Naive thymus-derived CD4-positive, alpha-beta T cell (primary cell): ENCODE measurements at places on chromosomes 6 and 20. TPM values are rescaled to one million over a fixed set of nuclear protein-coding genes. Genes with fewer than 3 reads are reported as not detected.

The BCAS4 gene
- 24.1 TPM for polyA plus RNA-seq

The PXMP4 gene
- polyA plus RNA-seq = 9.1 TPM

- H3K27ac ChIP-seq = no peak overlapping the region
- H3K27me3 ChIP-seq = no peaks in the 10 kb centered on the region
- no peak for DNase-seq
Observed at GRCh38 chr6:125597411-125598253, 151.8 kb upstream of the HEY2 start.

DNA sequence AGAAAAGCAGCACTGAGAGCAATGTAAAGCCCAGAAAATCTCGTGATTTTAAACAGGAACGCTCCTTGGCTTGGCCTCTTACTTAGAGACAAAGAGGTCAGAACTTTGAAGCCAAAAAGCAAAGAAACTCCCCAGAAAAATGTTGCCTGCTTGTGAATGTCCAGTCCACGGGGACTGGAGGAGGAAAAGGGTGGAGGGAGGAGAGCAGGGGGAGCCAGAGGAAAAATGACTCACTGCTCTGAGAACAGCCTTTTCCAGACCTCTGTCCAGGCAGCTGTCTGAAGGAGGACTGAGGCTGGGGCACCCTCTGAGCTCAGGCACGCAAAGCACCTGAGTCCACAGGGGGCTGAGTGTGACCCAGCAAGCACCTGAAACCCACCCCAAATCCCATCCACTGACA lies 64.7 kb downstream of the TRAM2 start:
- H3K4me3 ChIP-seq = no peak overlapping the region
- peaks cover 5% of the 10 kb centered on the region for H3K36me3 ChIP-seq
- H3K27me3 ChIP-seq = no peaks in the 10 kb centered on the region
- no peak overlapping the region for H3K27ac ChIP-seq

- no peaks in the 10 kb centered on the region for H3K27me3 ChIP-seq
- no peak overlapping the region for H3K27ac ChIP-seq
- H3K4me1 ChIP-seq = no peaks in the 10 kb centered on the region
- H3K36me3 ChIP-seq = no peaks in the 10 kb centered on the region
Observed at GRCh38 chr6:166456395-166457156, 73.8 kb upstream of the MPC1 start.

DNA sequence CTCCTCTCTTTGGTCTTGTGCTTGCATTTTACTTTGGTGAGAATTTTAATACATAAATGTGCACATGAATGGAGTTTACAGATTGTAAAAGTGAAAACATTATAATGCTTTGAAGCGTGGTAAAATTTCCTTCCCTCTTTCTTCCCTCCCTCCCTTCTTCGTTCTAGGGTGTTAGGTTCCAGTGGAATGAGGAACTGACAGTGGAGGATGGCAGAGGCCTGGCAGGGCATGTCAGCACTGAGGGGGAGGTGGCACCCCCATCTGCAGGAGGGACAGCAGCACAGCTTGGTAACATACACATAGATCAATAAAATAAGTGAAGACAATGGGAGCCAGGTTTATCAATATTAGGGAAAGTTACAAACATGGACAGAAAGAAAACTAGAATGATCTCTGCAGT lies 47.5 kb downstream of the RNASET2 start:
- no peak overlapping the region for H3K27ac ChIP-seq
- no peaks in the 10 kb centered on the region for H3K27me3 ChIP-seq
- no peaks in the 10 kb centered on the region for H3K36me3 ChIP-seq
- H3K4me1 ChIP-seq = peaks cover 9% of the 10 kb centered on the region
- no peak for DNase-seq

DNA sequence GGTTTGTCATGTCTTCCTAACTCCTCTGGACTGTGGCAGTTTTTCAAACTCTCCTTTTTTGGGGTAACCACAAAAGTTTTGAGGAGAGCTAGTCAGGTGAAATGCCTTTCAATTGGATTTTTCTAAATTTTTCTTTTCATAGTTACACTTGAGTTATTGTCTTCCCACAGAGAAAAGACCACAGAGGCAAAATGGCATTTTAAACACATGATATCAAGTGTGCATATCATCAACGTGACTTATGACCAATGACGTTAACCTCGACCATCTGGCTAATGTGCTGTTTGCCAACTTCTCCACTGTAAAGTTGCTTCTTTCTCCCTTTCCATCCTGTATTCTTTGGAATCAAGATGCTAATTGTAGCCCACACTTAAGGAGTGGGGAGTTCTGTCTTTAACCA lies 41.3 kb upstream of the SNAP25 start:
- H3K27me3 ChIP-seq = peaks cover 2% of the 10 kb centered on the region
- no peak for DNase-seq
- no peaks in the 10 kb centered on the region for H3K4me1 ChIP-seq
- no peak overlapping the region for H3K4me3 ChIP-seq
- no peak overlapping the region for H3K27ac ChIP-seq

DNA sequence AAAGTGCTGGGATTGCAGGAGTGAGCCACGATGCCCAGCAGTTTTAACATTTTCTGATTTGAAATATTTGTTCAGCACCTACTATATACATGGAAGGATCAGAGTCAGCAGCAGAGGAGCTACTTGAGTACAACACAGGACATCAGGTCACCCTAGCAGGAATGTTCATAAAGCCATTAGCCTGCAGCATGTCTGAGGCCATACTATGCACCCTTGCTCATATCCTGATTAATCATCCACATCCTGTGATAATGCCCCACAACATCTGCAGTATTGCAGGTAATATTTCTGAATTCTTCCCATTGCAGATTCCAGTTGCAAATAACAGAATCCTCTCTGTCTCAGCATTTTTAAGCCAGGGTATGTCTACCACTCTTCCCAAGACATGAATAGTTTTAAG lies 171.0 kb upstream of the PRND start:
- H3K27me3 ChIP-seq = no peaks in the 10 kb centered on the region
- no peaks in the 10 kb centered on the region for H3K36me3 ChIP-seq

The CDSN gene
- not detected for polyA plus RNA-seq

The OARD1 gene
- 55.8 TPM for polyA plus RNA-seq

DNA sequence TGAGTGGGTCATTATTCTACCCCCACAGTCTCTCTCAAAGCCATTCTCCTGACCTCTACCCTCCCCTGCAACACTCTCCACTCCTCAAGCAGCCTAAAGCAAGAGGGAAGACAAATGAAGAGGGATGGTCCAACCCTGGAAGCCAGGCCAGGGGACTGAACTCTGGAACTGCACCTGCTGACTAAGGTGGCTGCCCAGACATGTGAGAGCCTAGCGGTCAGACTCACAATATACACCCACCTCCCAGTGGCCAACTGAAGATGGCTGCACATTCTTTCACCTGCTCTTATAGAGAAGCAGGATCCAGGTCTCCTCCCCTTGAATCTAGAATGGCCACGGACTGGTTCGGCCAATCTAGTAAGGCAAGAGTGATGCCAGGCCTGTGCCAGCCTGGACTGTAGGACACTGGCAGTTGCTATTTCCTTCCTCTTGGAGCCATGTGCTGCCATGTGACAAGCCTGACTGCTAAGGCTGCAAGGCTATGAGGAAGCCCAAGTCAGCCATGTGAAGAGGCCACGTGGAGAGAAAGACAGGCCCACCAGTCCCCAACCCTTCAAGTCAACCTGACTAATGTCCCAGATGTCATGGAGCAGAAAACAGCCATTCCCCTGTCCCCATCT lies 31.8 kb downstream of the ACSS1 start:
- no peak for DNase-seq
- H3K4me3 ChIP-seq = no peak overlapping the region
- H3K27me3 ChIP-seq = no peaks in the 10 kb centered on the region

- no peaks in the 10 kb centered on the region for H3K36me3 ChIP-seq
- no peak for DNase-seq
- H3K27ac ChIP-seq = no peak overlapping the region
- H3K4me3 ChIP-seq = no peak overlapping the region
- H3K4me1 ChIP-seq = no peaks in the 10 kb centered on the region
Observed at GRCh38 chr6:106972500-106972899, 2.0 kb downstream of the CD24 start.

DNA sequence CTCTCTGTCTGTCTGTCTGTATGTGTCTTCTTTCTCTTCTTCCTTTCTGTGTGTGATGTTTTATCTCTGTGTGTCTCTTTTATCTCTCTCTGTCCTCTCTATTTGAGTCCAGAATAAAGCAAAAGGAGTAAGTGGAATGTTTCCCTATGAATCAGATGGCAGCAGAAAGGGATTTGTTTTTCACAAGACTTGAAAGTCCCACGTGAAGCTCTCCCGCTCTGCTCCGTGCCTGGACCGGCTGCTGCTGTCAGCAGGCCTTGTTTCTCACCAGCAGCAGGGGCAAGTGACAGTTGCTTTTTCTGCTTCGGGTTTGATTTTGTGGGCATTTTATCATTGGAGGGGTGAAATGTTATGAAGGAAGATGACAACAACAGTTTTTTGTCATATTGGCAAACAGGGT lies 212.7 kb downstream of the PACRG start:
- no peak overlapping the region for H3K4me3 ChIP-seq
- H3K27ac ChIP-seq = no peak overlapping the region
- DNase-seq = no peak
- no peaks in the 10 kb centered on the region for H3K36me3 ChIP-seq
- H3K4me1 ChIP-seq = no peaks in the 10 kb centered on the region

- H3K36me3 ChIP-seq = no peaks in the 10 kb centered on the region
- H3K27me3 ChIP-seq = no peaks in the 10 kb centered on the region
- no peak overlapping the region for H3K27ac ChIP-seq
- DNase-seq = no peak
- no peak overlapping the region for H3K4me3 ChIP-seq
Observed at GRCh38 chr6:157635388-157636244, 187.4 kb upstream of the SNX9 start.

DNA sequence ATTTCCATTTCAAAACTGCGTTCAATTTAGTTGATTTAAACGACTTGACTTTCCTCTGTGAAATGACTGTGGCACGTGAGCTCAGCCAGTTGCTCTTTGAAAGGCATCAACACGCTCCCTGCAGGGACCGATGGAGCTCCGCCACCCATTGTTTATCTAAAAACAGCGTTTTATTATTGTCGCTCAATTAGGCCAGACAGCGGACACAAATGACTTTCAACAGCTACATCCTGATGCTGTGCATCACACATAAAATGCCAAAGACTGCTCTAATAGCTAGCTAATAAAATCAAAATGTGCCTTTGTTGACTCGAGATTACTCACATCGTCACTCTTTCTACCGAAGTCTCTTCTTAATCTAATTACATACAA lies 332.5 kb downstream of the CD83 start:
- no peak overlapping the region for H3K4me3 ChIP-seq
- no peaks in the 10 kb centered on the region for H3K36me3 ChIP-seq
- H3K27me3 ChIP-seq = no peaks in the 10 kb centered on the region
- H3K4me1 ChIP-seq = peaks cover 39% of the 10 kb centered on the region
- no peak for DNase-seq
- H3K27ac ChIP-seq = no peak overlapping the region

- no peaks in the 10 kb centered on the region for H3K36me3 ChIP-seq
- H3K4me3 ChIP-seq = no peak overlapping the region
- peaks cover 15% of the 10 kb centered on the region for H3K4me1 ChIP-seq
- no peak for DNase-seq
Observed at GRCh38 chr20:52047811-52048764, 143.5 kb downstream of the ZFP64 start.

DNA sequence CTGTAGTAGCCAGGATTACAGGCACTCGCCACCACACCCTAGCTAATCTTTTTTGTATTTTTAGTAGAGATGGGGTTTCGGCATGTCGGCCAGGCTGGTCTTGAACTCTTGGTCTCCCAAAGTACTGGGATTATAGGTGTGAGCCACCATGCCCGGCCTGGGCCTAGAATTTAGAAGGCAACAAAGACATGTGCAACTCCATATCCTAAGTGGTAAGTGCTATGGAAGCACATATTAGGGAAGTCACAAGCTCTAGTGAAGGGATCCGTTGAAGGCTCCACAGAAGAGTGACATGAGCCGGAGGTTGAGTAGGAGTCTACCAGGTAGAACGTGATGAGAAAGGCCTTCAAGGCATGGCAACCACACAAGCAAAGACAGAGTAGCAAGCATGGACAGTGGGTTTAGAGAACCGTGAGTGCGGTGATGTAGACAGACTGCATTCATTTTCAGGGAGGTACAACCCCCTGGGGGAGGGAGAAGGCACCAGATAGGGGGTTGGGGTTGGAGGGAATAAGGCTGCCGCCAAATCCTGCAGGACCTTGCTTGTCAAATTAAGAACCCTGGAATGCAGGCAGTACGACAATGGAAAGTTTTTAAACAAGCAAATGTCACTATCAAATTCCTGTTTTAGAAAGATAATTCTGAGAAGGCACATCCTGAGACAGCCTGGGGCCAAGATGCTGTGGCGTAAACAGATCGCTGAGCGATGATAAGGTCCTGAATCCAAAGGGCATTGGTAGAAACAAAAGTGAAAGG lies 50.2 kb downstream of the ARHGAP18 start:
- no peak for DNase-seq
- H3K27me3 ChIP-seq = no peaks in the 10 kb centered on the region
- H3K36me3 ChIP-seq = no peaks in the 10 kb centered on the region
- H3K27ac ChIP-seq = no peak overlapping the region
- H3K4me1 ChIP-seq = no peaks in the 10 kb centered on the region

DNA sequence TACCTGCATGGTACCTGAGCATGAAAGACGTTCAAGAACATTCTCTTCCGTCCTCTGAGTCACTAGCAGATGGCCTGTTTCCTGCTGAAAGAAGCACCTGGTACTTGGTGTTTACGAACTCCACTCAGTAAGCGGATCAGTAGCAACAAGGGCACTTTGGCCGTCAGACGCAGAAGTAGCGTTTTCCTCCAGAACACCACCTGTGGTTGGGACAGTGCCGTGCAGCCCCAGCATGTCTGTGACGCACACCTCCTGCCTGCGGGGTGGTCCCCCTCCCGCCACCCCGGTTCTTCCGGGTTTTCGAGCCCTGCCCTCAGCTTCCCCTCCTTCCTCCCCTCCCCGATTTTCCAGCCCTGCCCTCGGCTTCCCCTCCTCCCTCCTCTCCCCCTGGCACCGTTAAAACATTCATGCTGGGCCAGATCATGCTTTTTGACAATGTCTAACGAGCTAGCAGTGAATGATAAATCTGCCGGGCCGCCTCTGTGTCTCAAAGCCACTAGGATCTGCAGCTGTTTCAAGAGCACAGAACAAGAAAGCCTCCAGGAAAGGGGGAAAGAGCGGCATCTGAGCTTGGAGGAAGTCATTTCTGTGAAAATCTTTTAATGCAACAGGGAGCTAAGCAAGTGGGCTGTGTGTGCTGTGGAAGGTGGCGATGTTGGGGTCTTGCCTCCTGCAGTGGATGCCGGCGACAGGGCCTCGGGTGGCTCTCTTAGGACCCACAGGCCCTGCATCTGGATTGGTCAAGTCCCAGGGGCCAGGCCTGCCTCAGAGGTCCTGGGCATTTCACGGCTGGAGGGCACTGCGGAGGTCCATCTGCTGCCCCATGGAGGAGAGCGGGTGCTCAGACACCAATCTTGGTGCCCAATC lies 207.9 kb downstream of the ERMARD start:
- H3K36me3 ChIP-seq = no peaks in the 10 kb centered on the region
- peak overlapping the region; percentile 53 for H3K27ac ChIP-seq
- H3K27me3 ChIP-seq = no peaks in the 10 kb centered on the region
- peaks cover 6% of the 10 kb centered on the region for H3K4me1 ChIP-seq

GRCh38 chr6:43093436-43094289 lies 17.5 kb downstream of the PTK7 start:
- no peak for DNase-seq
- no peaks in the 10 kb centered on the region for H3K27me3 ChIP-seq
- H3K27ac ChIP-seq = no peak overlapping the region
- peak overlapping the region; percentile 33 for H3K4me3 ChIP-seq
- no peaks in the 10 kb centered on the region for H3K36me3 ChIP-seq
- no peaks in the 10 kb centered on the region for H3K4me1 ChIP-seq
